Hair follicular keratinocyte (primary cell): ENCODE measurements at places on chromosomes 11 and 22. TPM values are rescaled to one million over a fixed set of nuclear protein-coding genes. Genes with fewer than 3 reads are reported as not detected.

The FAM227A gene
- 0.16 TPM in 1 of 2 replicates, not detected in the other for total RNA-seq

The PGM2L1 gene
- total RNA-seq, result 1.6 and 1.7 TPM in 2 replicates

The MS4A3 gene
- total RNA-seq, result not detected in 2 replicates

The PIH1D2 gene
- total RNA-seq, result 0.39 and 1.3 TPM in 2 replicates

The CREB3L1 gene
- total RNA-seq, result 0.31 and 0.53 TPM in 2 replicates

The SLC37A2 gene
- total RNA-seq, result 22.2 and 35.8 TPM in 2 replicates

The NXPE4 gene
- total RNA-seq, result not detected in 2 replicates

The IL18 gene
- total RNA-seq, result 31.6 and 49.2 TPM in 2 replicates

The SLC22A8 gene
- not detected in 2 replicates for total RNA-seq

The LGALS12 gene
- not detected in 2 replicates for total RNA-seq
